ENCODE measurements at places on chromosomes 1 and 21.
A peak's percentile ranks its signal among the peaks of the same experiment; 100 is the strongest.

- no peak for DNase-seq
Observed at GRCh38 chr1:116785006-116785405, 30.8 kb downstream of the CD2 start.

GRCh38 chr1:162305969-162306368 is 70.7 kb downstream of the SPATA46 start:
- DNase-seq, result no peak

DNA sequence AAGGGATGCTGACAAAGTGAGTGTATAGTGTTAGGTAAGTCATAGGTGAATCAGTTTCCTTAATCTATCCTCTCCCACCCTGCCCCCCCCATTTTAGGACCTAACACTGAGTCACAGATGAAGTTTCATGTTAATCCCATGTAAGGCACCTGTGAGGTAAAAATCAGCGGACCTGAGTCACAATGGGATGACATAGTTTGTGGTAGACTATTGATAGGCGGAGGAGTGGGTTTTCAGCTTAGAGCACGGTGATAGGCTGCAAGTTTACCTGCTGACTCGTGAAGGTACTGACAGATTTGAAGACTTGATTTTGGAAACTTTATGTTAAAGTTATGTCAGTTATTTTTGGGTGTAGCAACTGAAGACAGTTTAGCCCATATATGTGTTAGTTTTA is 1.7 kb downstream of the TOR1AIP1 start:
- peak; percentile 49 for DNase-seq

GRCh38 chr1:215794156-215794555 is 227.1 kb downstream of the KCTD3 start:
- no peak for DNase-seq

DNA sequence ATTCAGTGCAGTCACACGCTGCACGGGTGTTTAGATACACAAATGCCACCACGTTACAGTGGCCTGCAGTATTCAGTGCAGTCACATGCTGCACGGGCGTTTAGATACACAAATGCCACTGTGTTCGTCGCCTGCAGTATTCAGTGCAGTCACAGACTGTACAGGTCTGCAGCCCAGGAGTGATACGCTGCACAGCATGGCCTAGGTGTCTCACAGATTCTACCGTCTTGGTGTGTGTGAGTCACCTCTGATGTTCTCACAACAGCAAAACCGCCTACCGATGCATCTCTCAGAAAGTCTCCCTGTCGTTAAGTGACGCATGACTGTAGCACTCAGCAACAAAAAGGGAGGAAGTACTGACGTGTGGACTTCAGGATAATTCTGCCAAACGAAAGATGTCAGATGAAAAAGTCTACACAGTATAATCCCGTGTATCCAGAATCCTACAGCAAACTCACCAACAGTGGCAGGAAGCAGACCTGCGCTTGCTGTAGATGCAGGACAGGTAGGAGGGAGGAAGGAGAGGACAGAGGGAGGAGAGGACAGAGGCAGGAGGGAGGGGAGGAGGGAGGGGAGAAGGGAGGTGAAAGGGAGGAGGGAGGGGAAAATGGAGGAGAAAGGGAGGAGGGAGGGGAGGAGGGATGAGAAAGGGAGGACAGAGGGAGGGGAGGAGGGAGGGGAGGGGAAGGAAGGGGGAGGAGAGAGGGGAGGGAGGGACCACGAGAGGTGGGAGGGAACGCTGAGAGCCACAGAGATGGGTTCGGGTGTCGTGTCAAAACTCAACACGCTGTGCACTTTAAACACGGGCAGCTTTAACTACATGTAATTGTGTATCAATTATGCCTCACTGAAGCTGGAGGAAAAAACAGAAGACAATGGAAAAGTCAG is 36.3 kb upstream of the PCBP3 start:
- DNase-seq, result peak; percentile 43

GRCh38 chr1:241999026-241999425 is at the start of gene MAP1LC3C:
TSS of gene MAP1LC3C (minus strand) at chr1:241999098. CDS start at chr1:241999008, 90 bp downstream.
- DNase-seq, result no peak
